ENCODE measurements at places on chromosomes 7 and 10. TPM values are rescaled to one million over a fixed set of nuclear protein-coding genes. Genes with fewer than 3 reads are reported as not detected.

Gene KCP
- 0.48 TPM for total RNA-seq

Gene C10orf105
- total RNA-seq, result not detected

Gene FFAR4
- total RNA-seq, result 0.89 TPM

Gene ZNF735
- total RNA-seq, result not detected

Gene VSIR
- total RNA-seq, result 16.3 TPM

Gene AKR1C8
- total RNA-seq, result not detected

Gene UCN3
- not detected for total RNA-seq

Gene PLEKHS1
- 0.98 TPM for total RNA-seq

Gene SPDYE2B
- total RNA-seq, result not detected

Gene NYAP1
- 0.51 TPM for total RNA-seq

Gene INMT
- total RNA-seq, result 5.8 TPM

Gene DNAH11
- 1.4 TPM for total RNA-seq

Gene STEAP2
- total RNA-seq, result 2.9 TPM

Data from suprapubic skin (tissue), 4 donors.